ENCODE measurements at places on chromosomes 4 and X. TPM values are rescaled to one million over a fixed set of nuclear protein-coding genes. Genes with fewer than 3 reads are reported as not detected.
A peak's percentile ranks its signal among the peaks of the same experiment; 100 is the strongest.

MAGEA2B gene
- 0.77 TPM for total RNA-seq

PASD1 gene
- total RNA-seq, result not detected

BMX gene
- total RNA-seq, result 0.07 TPM

CFP gene
- total RNA-seq, result 0.43 TPM

UGT2B10 gene
- total RNA-seq, result not detected

ADH6 gene
- not detected for total RNA-seq

PLXNB3 gene
- total RNA-seq, result 14.3 TPM

KDR gene
- total RNA-seq, result 0.05 TPM

ARAF gene
- total RNA-seq, result 34.0 TPM

PGM2 gene
- total RNA-seq, result 38.6 TPM

DNA sequence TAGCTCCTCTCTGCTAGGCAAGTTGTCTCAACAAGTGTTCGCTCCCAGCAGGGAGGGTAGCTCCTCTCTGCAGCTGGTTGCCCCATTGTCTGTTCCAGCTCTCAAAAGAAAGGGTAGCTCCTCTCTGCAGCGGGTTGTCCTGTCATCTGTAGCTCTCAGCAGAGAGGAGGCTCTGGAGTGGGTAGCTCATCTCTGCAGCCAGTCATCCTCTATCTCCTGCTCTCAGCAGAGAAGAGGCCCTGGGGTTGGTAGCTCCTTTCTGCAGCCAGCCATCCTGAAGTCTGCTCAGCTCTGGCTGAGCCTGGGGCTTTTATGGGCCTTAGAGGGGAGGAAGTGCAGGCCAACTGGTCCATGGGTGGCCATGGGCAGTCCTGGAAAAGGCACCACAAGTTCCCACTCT, 342.7 kb downstream of the PTTG2 start:
- DNase-seq, result no peak

DNA sequence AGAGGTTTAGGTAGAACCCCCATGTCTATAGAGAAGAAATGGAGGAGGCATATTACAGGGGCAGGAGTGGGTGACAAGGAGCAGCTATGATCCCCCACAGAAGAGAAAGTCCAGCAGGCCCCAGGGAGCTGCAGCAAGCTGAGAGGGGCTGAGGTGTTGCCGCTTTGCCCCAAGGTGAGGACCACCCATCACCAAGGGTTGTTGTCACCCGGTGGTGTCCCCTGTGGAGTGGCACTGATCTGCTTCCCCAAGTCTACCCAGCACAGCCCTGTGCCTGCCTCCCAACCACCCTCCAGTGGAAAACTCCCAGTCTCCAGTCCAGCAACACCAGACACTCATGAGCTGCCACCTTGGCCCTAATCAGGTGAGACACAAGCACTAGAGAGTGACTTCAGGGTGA, 149.3 kb upstream of the NOCT start:
- DNase-seq, result no peak

DNA sequence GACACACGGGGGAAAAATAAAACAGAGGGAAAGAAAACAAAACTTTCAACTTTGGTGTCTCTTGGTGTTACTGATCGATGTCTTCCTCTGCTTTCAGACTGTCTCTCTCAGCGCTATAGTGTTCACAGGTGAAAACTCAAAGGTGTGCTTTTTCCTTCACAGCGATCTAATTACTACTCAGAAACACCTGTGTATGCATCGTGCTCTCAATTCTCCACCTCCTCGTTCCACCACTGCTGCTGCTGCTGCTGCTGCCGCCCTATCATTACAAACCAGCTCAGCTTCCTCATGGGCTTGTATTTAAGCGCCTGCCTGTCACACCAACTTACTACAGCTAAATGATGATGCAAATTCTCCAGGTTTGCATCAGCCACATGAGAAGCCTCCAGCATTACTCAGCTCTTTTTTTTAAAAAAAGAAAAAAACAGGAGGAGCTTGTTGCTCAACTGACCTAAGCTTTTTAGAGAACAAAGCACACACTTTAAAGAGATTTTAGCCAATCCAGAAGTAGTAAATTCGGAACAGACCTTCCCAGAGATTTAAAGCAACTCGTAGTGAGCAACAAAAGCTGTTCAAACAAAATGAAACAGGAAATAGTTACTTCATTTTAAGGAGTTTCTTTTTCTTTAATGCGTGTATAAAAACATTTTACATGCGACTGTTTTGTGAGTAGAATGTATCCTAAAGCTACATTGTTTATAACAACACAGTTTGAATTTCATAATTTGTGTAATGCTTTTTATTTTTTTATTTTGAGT, at the start of gene SLC7A11:
Gene SLC7A11, minus strand, starts transcription at position 274 of the 758 bp plus-strand sequence. CDS start 280 bp downstream, outside the sequence.
- peak; percentile 95 for DNase-seq

DNA sequence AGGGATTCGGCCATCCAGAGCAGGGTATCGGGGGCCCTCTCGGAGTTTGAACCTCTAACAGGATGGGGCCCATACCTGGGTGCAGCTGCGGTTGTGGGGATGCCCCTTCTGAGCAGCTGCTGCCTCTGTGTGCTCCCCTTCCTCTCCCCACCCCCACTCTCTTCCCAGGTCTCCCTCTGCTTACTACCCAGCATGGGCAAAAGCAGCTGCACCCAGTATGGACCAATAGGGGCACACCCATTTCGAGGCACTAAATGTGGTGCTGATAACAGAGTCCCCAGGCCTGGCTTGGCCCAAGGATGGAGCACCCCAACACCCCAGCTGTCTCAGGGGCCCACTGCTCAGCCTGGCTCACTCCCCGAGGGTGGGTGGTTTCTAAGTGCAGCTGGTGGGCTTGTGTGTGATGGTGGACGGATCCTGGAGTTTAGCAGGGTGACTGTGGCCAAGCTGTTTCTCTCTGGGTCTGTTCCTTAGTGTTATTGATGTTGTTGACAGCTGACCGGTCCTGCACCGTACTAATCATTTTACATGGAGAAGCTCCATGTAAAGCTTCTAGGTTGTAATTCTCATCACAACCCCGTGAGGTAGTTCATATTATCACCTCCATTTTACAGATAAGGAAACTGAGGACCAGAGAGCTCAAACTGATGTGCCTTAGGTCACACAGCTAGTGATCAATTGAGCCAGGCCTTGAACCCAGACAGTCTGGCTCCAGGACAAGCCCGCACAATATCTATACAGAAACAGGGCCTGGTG, 13.1 kb upstream of the KIAA0232 start:
- DNase-seq, result no peak

GRCh38 chr4:47386146-47386545, 77.4 kb downstream of the COMMD8 start:
- no peak for DNase-seq

DNA sequence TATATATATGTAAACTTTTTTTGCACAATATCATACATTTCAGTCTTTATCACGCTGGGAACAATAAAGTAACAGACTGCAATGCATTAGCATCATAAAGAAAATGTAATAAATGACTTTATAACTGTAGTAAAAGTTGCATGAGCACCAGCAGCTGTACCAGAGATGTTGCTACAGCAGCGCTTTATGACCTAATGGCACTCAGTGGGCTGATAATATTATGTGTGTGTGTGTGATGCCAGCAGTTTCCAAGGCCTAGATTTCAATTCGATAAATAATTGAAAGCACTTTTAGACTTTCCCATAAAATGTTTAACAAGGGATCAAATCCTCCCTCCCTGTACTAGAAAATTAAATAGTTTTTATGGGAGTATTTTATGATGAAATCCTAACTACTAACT, 367.6 kb upstream of the AGA start:
- DNase-seq, result no peak

DNA sequence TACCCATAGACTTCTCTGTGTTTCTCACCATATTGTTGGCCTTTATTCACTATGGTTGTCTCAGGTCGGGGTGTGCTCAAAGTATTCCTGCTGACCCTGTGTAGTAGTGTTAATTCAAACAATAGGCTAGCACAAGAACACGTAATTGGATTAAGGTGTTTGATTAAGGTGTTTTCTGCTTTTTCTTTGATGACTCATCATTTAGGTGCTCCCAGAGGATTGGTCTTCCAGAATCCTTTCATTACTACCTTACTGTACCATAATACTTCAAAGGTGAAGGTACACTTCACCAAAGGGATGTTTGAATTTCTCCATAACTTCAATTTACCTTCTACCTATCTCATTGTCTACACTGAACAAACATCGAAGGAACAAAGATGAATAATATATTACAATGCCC, 121.7 kb upstream of the CCDC160 start:
- DNase-seq, result no peak

GRCh38 chrX:150324919-150325318, 38.2 kb upstream of the MAMLD1 start:
- no peak for DNase-seq

- DNase-seq, result no peak
Observed at GRCh38 chr4:128424527-128425497, 137.2 kb upstream of the PGRMC2 start.

GRCh38 chr4:125198916-125199315, 115.8 kb upstream of the FAT4 start:
- peak; percentile 57 for DNase-seq

DNA sequence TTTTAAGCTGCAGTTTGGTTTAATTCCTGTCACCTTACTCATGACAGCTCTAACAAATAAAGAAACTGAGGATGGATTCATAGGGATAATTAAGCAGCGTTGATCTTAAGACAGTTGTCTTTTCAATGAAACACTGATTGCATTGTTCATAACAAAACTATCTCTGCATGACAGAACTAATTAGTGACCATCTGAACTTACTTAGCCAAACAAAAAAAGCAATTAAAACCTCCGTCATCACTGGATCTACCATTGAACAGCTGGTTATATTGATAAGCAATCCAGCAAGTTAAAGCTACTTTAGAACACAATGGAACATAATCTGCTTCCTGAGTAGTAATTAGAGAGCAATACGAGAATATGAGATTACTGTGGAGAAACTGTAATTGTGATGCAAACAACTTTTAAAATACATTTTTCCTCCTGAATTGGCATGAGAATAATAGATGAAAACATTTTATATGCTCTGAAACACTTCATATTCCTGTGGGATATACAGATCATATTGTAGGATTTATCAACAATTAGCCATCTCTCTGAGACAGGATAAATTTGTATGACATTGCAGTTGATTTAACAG, 2576.8 kb downstream of the PCDH7 start:
- no peak for DNase-seq

DNA sequence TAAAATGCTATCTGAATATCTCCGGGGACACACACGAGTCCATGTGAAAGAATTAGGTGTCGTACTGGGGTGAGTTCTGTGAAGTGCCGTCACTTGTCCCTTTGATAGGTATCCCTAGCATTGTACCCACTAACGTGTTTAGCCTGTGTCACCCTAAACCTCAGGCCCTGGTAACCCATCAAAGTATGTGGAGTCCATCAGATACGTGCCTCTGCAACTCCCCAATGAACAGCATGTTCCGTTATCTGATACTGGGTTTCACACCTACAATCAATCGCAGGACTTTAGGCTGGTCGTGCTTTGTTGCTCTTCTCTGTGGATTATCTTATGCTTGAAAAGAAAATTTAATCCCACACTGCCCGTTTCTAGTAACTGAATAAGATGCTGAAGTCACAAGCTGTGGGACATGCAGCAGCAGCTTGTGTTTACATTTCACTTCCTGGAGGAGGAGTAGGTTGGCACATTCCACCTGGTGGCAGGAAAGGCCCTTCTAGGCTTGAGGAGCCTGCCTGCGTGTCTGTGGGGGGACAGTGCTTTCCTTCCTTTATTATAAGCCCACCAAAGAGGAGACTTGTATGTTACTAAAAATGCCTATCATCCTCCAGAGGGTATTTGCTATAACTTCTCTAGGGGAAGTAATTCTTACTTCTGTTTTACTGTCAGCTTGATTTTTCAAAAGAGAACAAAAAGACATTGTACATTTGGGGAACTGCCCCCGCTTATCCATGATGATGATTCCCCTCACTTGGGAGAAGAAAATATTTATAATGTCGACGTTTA, 127.2 kb downstream of the FNIP2 start:
- DNase-seq, result peak; percentile 56

DNA sequence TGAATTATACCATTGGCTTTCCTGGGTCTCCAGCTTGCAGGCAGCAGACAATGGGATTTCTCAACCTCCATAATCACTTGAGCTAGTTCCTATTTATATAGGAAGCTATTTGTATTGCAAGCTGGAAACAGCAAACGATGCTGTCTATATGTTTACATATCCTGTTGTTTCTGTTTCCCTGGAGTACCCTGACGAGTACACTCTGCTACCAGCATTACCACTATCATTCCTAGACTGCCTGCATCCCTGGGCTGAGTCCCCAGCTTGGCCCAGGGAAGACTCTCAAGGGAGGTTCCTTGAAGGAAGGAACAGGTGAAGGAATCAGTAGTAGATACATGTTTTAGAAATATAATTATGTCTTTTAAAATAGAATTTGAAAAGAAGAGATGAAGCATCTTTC, 81.4 kb downstream of the EVC2 start:
- DNase-seq, result no peak

GRCh38 chr4:179447308-179447707, 2005.1 kb upstream of the AGA start:
- DNase-seq, result no peak

- no peak for DNase-seq
Observed at GRCh38 chr4:8356856-8357255, 83.7 kb downstream of the ACOX3 start.

DNA sequence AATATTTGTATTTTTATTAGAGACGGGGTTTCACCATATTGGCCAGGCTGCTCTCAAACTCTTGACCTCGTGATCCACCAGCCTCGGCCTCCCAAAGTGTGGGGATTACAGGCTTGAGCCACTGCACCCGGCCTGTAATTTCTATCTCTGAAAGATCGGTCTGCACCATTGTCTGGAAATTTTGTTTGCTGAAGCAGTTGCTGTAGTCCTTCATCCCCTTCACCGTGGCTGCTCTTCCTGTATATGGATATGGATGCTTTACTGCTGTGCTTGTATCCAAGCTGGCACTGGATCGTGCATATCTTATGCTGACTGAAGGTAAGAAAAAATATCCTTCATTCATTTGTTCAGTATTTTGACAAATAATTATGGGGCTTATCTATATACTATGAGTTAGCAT, 338.4 kb upstream of the GNPDA2 start:
- no peak for DNase-seq

DNA sequence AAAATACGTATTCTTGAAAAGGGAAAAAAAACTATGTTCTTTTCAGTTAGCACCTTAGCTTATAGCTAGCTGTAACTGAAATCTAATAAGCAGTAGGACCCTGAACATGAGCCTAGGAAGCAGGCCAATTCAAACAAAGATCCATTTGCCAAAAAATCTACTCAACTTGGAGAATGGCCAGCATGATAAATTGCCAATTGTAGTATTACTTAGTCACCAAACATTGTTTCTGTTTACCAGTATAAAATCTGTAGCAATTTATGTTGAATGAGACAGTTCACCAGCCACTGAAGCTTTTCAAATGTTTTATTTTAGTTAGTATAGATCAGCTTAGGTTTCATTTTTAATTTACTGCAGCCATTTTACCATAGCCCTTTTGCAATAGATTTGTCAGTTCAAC, 323.6 kb upstream of the DIPK2B start:
- no peak for DNase-seq

DNA sequence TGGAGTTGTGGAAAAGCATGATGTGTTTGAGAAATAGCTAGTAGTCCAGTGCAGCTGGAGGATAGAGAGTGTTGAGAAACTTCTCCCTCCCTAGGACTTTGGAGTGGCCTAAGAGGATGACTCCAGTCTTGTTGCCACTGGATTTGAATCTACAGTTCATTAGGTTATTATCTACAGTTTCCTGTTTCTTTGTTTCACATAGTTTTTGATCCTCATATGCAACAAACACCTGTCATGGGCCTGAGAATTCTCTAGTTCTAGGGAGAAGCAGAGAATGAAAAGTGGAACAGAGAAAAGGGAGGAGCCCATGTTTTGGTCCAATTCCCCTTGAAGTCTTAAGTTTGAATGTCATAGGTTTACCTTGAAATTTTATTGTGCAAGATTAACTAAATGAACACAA, 73.6 kb upstream of the TBC1D9 start:
- no peak for DNase-seq

Measured in A172 (cell line).